ENCODE measurements at places on chromosomes 4 and X.

DNA sequence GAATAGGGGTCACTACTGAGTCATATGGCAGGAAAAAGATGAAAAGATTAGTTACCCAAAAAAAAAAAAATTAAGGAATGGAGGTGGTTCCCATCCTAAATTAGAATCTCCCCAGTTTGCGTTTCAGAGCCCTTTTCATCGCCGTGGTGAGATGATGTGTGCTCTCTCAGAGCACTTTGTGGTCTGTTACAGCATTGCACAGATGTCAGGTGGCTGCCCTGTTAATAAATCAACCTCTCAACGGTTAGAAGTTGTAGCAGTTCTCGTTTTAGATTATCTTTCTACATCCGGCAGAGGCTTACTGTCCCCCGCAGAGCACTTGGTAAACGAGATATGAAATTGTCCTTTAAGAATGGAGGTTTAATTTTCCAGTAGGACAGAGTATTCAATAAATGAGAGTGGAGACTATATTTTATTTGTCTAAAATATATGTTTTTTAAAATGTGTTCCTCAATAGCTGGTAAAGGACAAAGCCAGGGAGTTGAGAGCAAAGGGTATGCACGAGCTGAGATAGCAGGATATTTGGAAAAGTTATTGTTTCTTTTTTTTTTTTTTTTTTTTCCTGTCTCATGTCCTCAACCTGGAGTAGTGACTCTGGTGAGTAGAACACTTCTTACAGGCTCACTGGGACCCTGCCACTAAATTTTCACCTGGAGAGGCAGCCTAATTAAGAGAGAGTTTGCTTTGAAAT is 26.9 kb downstream of the AFF1 start:
- DNase-seq = no peak

GRCh38 chr4:67103001-67103747 is 442.1 kb downstream of the CENPC start:
- DNase-seq = no peak

- DNase-seq = no peak
These were observed 44.0 kb upstream of the GATB start for GRCh38 chr4:151804821-151805220.

GRCh38 chr4:144411119-144411518 is 234.8 kb upstream of the HHIP start:
- DNase-seq = no peak

- no peak for DNase-seq
These were observed 272.1 kb upstream of the HS3ST1 start for GRCh38 chr4:11700751-11701226.

GRCh38 chr4:105895583-105896460 is 551 bp downstream of the NPNT start:
- no peak for DNase-seq

GRCh38 chr4:786074-786741 is 39.7 kb downstream of the CPLX1 start:
- DNase-seq = no peak

GRCh38 chr4:14897217-14897616 is 105.1 kb upstream of the CPEB2 start:
- DNase-seq = no peak

DNA sequence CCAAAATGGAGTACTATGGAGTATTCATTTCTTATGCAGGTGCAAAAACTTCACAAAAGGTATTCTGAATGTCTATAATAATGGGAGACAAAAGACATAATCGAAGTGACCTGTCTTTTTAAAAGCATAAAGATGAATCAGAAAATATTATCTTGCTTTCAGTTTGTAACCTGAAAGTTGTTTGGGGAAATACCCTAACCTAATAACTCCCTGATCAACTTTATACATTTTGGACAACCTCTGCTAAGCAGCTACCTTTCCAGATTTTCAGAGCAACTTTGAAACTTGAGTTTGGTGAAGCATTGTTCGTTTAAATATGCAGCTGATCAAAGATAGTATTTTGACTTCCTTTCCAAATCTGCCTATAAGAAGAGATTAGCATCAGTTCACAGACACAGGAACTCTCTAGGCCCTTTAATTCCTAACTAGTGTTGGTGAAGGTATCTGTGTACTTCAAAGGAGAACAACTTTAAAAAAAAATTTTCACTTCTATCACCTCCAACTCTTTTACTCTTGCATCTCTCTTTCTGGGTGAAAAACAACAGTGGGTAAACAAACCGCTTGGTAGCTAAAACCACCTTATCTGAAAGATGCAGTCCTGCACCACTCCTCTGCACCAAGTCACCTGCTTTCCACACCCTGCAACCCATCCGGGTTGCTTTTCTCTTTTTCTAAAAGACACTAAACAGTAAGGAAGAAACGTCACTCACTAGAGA is 26.5 kb downstream of the CD40LG start:
- no peak for DNase-seq

DNA sequence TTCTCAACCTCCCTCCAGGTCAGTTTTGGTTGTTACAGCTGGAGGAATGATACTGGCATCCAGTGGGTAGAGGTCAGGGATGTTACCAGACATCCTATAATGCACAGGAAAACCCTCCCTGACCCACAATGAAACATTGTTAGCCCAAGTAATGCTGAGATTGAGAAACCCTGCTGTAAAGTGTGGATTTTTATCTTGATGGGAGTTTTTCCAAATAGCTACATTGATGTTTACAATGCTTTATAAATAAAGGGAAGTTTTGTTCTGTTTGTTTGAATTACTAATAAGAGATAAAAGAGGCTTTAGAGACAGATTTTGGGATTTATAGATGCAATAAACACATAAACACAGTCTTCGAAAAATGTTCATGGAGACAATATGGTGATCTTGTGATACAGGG is 194.0 kb upstream of the NUDT6 start:
- no peak for DNase-seq

DNA sequence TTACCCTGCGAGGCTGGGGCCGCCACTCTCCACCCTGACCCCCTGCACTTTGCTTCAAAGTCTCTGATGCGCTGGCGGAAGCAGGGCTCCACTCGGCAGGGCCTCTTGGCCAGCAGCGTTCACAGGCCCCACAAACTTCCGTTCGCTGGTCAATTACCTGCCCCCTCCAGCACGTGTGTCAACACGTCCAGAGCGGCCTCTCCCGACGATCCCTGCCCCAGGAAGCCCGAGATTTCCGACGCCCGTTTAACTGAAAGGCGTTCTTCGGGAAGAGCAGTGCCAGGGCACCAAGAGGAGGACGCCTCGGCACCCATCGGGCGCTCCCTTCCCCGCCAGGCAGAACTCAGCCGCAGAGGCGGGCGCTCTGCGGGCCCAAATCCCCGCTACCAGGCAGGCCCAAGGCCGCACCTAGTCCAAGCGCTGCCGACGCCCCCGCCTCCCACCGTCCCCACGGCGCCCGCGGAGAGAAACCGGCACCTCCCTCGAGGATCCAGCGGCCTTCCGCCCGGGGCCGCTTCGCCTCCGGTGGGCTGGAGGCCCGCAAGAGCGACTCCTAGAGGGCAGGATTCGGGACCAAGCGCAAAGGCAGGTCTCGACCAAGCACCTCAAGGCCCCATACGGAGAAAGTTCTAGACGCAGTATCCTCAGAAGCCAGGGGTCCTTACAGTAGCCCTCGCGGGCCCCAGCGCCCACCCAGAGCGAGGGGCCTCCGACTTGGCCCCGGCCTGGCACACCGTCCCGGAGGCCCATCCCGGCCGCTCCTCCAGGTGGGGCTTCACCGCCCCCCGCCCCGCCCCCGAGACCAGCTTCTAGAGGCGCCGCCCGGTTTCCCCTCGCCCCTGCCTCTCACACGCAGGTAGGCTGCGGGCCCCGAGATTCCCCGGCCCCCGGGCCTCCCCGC is 586 bp downstream of the BCAP31 start:
- peak; percentile 62 for DNase-seq

DNA sequence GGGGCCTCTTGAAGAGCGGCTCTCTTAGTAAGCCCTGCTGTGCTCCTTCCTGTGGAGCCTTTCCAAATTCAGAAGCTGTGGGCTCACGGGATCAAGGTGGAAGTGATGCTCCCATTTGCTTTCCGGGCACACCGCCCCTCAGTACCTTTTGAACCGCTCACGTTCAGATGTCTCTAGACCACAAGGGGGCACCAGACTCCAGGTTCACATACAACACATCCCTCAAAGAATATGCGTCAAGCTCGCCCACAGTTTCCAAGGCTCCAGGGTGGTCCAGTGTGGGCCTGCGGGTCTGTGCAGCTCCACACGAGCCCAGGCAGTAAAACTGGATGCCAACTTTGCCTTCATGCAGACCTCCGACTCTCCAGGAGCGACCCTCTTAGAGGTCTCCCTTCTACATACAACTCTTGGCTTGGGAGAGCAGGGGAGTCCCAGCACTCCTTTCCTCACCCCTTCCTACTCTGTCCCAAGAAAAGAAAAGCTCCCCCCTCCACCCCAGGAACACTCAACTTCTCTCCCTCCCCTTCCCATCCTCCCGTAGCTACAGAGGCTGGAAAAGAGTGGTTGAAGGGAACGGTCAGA is 11.0 kb downstream of the SUPT20HL1 start:
- peak; percentile 9 for DNase-seq

DNA sequence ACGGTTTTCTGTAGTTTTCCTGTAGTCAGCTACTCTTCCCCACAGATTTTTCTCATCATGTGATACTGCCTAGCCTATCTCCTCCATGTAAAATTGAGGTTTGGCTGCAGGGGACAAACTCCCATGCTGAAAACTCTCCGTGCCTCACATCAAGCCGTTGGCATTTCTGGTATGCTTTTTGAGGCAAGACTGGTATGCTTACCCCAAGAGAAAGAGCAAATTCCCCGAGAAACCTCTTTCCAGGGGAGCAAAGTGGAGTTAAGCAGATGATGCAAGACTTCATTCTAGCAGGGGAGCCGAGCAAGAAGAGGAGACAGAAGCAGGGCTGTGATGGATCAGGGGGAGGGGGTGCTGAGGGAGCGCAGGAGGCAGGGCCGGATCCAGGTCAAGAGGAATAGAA is 4.8 kb downstream of the SOWAHD start:
- no peak for DNase-seq

DNA sequence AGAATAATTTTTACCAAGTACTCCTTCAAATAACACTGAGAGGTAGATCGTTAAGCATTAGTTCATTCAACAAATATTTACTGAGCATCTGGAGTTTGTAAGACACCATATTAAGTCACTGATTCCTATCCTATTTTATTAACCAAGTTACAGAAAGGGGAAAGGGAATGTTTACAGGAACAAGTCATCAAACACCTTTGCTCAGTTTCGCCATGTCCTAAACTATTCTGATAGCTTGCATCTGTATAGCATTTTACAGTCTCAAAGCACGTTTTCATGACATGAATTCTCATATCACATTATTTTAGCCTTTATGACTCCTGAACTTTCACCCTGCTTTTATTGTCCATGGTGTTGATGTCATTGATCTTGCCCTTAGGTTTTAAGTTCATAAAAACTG is 89.2 kb downstream of the AREG start:
- no peak for DNase-seq

- DNase-seq = no peak
These were observed 2.5 kb upstream of the USP11 start for GRCh38 chrX:47230136-47230868.

GRCh38 chr4:107793996-107794395 is 30.7 kb upstream of the SGMS2 start:
- DNase-seq = no peak

- DNase-seq = no peak
These were observed 26.6 kb upstream of the PPP1R2C start for GRCh38 chrX:42804524-42804923.

DNA sequence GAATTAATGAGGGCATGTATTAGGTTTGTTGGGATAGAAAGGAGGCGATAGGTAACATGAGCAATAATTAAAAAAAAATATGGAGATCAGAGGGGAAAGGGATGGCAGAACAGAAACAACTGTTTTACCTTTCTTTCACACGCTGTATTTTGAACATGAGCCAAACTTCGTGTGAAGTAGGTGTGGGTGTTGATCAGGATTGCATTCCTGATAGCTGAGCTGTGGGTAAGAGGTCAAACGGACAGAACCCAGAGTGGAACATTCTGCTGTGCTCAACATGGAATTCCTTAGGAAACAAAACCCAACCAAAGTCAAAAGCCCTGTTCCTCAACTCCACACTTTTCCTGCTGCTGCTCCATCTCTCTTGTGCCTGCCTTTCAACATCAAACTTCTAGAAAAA is 162.5 kb upstream of the CASK start:
- no peak for DNase-seq

DNA sequence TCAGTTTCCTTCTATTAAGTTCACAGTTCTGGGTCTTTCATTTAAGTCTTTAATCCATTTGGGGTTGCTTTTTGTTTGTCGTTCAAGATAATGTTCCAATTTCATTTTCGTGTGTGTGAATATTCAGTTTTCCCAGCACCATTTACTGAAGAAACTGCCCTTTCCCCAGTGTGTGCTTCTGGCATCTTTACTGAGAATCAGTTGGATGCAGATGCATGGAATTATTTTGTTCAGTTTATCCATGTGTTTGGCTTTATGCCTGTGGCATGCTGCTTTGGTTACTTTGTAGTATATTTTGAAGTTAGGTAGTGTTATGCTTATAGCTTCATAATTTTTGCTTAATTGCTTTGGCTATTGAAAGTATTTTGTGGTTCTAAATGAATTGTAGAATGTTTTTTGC is 163.8 kb upstream of the HDX start:
- DNase-seq = no peak

DNA sequence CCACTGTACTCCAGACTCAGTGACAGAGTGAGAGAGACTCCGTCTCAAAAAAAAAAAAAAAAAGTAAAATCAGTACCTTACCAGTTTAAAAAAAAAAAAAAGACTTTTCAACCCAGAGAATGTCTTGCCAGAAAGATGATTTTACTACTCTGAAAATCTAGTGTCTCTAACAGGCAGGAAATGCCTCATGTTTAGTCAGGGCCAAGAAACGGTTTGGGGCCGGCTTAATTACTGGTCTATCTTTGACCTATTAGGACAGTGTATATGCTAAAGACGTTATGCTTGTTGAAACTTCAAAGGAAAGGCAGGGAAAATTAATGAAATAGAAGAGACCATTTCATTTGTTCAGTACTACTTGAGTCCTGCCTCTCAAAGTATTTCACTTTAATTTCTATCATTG is 9.9 kb downstream of the BEND4 start:
- no peak for DNase-seq

- no peak for DNase-seq
These were observed 151.8 kb upstream of the GATB start for GRCh38 chr4:151912632-151913031.
